ENCODE measurements at places on chromosomes 6 and 20. TPM values are rescaled to one million over a fixed set of nuclear protein-coding genes. Genes with fewer than 3 reads are reported as not detected.

DNA sequence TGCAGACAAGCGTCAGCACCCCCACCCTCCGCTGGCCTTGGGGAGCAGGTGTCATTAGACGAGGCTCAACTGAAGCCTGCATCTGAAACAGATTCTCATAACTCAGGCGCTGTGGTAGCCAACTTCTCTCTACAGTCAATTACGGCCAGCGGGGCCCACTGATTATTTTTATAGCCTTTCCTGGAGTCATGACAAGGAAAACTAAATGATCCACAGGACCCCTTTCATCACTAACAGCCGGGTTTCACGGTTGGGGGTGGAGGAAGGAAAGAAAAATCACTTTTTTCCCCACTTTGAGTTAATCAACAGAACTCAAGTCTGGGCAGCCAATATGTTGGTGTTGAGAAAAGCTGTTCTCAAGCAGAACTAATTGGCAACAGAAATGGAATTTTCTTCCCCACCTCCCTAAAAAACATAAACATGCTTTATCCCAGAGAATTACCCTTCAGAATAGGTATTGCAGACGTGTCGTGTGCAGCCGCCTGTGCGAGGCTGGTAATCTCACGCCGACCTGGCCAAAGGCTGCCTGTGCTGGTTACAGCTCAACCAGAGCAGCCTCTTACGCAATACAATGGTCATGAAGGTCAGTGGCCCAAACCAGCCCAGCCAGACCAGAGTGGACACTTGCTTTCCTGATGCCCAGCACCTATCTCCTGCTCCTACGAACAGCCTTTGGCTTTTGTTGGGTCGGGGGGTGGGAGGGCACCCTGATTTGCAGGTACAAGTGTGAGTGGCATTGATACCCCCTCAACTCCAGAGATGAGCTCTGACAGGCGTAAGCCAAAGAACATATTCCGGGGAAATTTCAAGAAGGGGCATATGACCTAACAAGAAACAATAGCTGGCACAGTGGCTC is 11.0 kb downstream of the RIPOR3 start:
- DNase-seq: no peak
- H3K27me3 ChIP-seq: peaks cover 3% of the 10 kb centered on the region
- H3K4me3 ChIP-seq: no peak overlapping the region
- no peaks in the 10 kb centered on the region for H3K36me3 ChIP-seq

GRCh38 chr6:149897015-149897697 is 757 bp downstream of the RAET1E start:
- no peaks in the 10 kb centered on the region for H3K36me3 ChIP-seq
- peaks cover 31% of the 10 kb centered on the region for H3K4me1 ChIP-seq

RIPPLY2 gene
- not detected for total RNA-seq

HRH3 gene
- not detected for total RNA-seq

WFDC13 gene
- not detected for total RNA-seq

IBTK gene
- 70.6 TPM for total RNA-seq

PRICKLE4 gene
- not detected for total RNA-seq

FRMD1 gene
- total RNA-seq: under 0.01 TPM

Data from osteoblast (primary cell).